AG09319 (cell line): ENCODE measurements at places on chromosomes 13 and 19.
A peak's percentile ranks its signal among the peaks of the same experiment; 100 is the strongest.

DNA sequence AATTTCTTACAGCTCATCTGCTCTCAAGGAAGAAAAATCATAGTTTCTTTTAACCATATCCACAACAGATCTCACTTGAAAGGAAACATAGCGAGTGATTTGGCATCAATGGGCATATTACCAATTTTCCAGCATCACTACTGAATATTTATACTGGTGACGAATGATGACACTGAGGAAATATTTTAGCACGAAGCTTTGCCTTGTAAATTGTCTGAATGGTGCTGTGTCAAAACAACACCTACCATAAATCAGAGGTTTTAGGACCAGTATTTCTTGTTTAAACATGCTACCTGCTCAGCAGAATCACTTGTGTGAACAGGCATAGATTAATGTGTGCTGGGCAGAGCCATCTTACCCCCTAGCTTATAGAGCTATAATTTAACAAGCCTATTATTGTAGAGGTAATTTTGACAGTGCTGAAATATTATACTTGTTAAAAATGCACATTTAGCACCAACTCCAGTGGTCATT lies 146.8 kb downstream of the ABCC4 start:
- DNase-seq, result no peak

DNA sequence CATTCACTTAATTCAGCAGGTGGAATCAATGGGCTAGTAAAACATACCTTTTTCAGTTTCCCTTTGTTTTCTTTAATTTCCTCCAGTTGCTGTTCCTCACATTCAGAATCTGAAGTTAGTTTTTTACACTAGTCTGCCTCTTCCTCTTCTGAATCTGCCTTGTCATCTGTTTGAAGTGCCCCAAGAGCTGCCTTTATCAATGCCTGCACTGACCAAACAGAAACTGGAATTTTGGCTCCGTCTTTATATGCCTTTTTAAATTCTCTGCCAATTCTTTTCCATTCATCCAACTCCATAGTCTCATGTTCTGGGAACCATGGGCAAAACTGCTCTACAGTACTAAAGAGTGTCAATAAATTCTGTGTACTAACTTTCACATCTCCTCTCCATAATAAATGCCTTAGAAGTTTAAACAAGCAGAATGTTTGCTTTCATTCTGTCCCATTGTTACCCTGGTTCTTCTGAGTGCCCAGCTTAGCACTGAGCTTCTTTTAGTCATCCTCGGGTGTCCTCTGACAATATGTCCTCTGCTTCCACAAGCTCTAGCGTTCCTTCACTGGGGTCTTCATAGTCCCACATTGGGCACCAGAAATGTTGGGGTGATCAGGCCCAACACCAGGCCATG lies 154.2 kb downstream of the ZNF486 start:
- no peak for DNase-seq

- no peak for DNase-seq
Measured at GRCh38 chr19:33622505-33622808, 704 bp downstream of the CHST8 start.

DNA sequence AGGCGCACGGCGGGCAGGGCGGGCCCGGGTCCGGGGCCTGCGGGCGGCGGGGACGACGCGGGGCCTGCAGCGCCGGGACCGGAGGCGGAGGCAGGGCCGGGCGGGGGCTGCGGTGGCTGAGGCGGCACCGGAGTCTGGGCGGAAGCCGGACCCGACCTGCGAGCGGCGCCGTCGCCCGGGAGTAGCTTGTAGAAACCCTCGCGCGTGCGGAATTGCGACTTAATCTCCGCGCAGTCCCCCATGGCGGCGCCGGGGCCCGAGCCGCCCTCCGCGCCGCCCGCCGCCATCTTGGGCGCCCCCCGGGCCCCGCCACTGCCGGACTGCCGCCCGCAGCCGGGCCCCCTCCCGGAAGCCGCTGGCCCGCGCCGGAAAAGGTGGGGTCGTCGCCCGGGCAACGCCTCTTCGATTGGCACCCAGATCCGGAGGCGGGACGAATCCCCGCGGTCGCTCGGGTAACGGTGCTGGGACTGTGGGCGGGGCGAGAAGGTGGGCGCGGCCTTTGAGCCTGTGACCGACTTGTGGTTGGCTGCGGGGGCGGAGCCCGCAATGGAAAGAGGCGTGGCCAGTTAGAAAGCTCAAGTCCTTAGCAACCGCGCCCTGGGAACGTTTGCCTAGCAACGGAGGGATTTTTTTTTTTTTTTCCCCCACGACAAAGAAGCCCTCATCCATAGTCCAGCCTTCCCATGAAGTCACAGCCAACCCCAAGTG lies at the start of gene DMWD:
Gene DMWD (minus strand): TSS at position 376 of the 708 bp plus-strand sequence. CDS start 89 bp downstream, at position 287.
- peak; percentile 96 for DNase-seq

- DNase-seq, result no peak
Measured at GRCh38 chr19:44947041-44947581, 1.3 kb downstream of the APOC2 start.

- no peak for DNase-seq
Measured at GRCh38 chr13:109226631-109227030, 559.8 kb downstream of the IRS2 start.

DNA sequence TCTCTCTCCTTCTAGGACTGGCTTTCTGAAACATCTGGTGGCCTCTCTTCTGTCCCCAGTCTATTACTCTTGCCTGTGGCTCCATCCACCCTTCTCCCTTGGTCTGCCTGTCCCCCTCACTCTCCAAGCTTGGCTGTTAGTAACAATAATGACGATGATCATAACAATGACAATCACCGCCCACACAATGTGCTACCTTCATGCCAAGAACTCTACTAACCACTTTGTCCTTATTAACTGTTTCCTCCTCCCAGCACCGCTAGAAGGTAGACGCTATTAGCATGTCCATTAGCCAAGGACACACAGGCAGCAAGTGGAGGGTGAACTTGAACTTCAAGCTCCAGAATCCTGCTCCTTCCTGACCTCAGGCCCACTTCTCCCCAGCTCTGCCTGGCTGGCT lies 2.7 kb downstream of the GYS1 start:
- no peak for DNase-seq

GRCh38 chr19:32852216-32852615 lies 17.4 kb downstream of the SLC7A9 start:
- DNase-seq, result no peak

DNA sequence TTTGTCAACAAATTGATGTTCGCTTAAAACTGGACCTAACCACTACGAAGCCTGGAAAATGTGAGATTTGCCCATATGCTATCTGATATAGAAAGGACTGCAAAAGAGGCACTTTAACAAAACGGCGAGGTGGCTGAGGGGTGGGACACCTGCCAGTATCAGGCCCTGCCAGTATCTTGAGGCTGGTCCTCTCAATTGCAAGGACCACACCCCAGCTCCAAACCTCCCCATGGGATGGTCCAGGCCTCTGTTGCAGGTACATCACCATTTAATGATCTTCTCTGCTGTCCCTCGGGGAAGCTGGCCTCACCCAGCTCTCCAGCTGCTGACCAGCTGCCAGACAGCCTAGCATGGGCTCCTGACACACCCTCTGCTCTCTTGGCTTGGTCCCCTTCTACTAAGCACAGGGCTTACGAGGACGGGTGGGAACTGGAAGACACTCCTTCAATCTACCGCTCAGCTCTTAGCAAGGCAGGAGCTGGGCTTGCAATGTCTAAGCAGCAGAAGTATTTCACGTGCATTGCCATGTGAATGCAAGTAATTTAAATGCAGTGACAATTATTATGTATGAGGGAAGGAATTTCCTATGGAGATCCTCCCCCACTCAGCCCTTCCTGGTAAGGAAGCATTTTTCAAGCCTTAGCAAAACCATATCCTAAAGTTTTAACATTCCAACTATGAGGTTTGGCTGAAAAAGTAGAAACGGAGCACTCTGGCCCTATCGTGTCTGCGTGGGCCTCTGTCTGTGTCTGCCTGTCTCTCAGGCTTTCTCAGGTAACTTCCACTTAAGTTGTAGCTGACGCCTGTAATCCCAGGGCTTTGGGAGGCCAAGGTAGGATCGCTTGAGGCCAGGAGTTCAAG lies 63.9 kb downstream of the LATS2 start:
- DNase-seq, result peak; percentile 89

DNA sequence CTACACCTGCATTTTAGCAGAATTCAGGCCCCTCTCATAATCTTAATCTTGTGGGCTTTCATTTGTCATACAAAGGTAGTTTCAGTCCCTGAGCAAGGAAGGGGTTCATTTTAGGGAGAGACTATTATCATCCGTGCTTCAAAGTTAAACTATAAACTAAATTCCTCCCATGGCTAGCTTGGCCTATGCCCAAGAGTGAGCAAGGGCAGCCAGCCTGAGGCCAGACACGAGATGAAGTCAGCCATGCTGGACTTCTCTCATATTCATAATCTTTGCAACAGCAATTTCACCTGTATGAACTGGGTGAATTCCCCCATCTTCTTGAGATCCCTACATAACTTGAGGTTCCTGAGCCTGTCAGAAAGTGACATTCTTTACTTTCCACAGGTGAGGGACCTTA lies 13.0 kb downstream of the ERICH4 start:
- no peak for DNase-seq

DNA sequence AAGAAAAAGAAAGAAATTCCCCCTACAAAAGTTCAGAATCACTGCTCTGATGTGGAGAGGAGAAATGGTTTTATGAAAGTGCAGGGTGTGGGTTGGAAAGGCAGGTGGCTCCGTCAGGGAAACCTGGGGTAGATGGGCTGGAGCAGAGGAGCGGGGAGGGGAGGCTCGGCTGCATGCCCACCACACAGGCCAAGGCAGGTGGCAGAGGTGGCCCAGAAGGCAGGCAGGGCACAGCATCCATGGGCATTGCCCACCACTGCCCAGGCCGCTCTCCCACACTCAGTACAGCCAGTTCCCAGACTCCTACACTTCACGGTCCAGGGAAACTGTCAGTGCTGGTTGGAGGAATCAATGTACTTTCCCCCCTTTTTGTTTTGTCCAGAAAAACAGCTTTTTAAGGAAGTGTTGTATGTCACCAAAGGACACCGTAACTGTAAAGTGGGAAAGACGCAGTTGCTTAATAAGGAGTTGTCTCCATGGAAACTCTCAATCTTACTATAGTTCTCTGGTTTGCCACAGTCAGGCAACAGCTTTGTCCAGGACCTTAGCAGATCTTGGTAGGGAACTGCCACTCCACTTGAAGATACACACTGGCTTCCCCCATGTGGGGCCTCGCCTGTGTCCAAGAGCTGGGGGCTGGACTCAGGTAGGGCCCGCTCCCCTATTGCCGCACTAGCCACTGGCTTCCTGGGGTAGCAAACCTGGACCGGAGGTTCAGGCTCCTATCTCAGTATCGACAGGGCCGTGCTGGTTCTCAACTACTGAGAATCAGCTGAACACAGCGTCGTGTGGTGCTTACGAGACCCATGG lies 82.9 kb downstream of the RAB20 start:
- no peak for DNase-seq

DNA sequence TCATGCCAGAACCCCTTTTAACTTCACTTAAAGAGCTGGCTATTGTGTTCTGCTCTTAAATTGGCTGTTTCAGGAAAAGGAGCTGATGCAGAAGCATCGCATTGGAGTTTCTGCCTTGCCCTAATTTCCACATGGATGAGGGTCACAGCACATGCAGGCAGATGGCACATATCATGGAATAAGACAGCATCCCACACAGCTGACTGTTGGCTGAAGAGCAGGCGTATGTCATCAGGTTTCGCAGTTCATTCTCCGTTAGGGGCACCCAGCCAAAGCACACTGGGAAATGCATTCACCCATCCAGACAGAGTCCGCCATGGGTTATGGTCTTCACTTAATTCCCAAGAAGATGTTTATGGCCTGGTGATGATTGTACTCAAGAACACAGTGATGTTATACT lies 572.5 kb downstream of the LIG4 start:
- no peak for DNase-seq

DNA sequence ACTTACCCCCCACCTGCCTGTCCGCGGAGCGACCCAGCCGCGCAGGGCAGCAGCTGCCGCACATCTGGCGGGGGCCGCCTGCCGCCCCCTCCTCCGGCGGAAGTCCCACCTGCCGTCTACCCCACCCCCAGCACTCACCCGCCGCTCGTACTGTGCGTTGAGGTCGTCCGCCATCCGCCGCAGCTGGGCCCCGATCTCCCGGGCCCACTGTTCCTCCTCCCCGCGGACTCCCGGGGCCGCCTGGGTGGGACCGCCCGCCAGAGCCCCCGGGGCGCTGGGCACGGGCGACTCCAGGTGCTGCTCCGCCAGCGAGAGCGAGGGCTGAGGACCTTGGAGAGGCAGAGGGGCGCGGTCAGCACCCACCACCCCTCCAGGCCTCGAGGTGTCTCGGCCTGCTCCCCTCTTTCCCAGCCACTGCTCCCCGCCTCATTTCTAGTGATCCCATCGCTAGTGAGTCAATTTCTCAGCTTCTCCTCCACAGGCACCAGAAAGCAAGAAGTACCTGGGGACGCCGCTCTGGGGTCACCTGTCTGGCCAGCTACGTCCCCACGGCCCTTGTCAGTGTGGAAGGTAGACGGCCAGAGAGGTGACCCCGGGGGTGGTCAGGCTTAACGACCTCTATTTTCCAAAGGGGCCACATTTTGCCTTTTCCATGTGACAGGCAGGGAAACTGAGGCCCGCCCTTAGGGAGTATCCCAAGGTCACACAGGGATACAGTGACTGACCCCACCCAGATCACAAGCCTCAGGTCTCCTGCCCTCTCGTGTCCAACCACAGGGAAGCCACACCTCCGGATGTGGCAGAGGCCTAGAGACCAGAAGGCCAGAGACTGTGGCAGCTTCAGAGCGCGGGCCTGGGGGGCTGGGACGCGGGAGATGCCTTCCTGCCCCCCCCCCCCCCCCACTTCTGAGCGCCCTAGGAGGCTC lies 4.3 kb downstream of the BBC3 start:
- DNase-seq, result peak; percentile 67

- no peak for DNase-seq
Measured at GRCh38 chr19:49335071-49335783, at the start of gene CD37. Gene CD37 (plus strand): TSS chr19:49335406. CDS start chr19:49335541, 135 bp downstream.
